Cardiac muscle cell (in vitro differentiated cells and primary cell): ENCODE measurements at places on chromosomes 7 and 10. TPM values are rescaled to one million over a fixed set of nuclear protein-coding genes. Genes with fewer than 3 reads are reported as not detected.

DNA sequence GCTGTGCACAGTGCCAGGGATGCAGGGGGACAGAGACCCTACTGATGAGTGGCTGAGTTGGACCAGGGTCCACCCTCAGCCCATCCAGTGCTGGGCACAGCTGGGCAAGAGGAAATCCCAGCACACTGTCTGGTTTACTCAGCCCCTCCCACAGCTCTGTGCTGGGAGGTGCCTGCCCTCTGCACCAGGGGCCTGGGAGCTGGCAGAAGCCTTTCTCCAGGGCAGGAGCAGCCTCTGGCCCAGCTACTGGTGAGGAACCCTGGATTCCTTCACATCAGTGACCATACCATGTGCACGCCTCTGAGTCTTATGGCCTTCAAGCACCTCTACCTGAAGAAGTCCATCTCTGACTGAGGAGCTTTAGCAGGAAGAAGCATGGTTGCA lies 25.9 kb upstream of the C10orf71 start:
- no peak for DNase-seq

- DNase-seq, result no peak
These were observed 171.9 kb downstream of the ARID5B start for GRCh38 chr10:62073429-62073828.

DNA sequence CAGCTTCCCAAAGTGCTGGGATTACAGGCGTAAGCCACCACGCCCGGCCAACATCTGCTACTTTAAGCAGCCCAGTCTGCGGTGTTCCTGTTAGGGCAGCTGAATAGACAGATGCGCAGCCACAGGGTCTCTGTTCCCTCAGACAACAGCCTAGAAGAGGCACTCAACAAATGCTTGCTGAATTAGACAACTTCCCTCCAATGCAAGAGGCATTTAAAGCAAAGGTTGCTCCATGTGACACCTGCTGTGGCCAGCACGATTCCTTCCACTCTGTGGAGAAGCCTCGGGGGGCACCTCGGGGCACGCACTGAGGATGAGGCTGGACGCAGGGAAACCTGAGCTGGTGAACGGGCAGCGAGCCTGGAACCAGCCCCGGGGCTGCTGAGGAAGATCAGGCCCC lies 237.8 kb downstream of the MAD1L1 start:
- DNase-seq, result no peak

DNA sequence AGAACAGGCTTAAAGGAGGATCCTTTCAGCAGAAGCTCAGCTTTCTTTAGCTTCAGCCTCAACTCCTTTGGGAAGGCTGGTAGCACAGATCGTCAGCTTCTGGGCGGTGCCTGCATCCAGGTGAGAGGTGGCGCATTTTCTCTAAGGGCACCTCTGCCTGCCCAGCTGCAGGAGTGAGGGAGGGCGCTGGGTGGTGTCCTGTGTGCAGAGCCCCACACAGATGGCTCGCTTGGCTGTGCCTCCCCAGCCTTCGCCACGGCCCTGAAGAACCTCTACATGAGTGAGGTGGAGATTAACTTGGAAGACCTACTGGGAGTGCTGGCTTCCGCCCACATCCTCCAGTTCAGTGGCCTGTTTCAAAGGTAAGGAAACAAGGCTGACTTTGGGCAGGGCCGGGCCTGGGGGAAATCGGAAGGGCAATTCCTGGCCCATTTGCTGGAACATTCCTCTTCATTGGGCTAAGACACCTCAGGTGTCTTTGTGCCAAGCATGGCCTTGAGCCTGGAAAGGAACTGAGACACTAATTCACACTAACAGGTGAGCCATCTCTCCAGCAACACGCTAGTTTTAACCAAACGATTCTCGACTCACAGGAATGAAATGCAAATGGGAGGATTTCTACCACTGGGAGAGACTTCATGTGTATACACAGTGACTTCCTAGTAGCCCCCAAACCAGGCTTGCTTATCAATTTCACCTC lies 19.9 kb downstream of the BTBD16 start:
- DNase-seq, result no peak

GRCh38 chr7:149723082-149723767 lies 50.2 kb downstream of the ZNF467 start:
- DNase-seq, result no peak

- DNase-seq, result no peak
These were observed 253.7 kb downstream of the ANKRD7 start for GRCh38 chr7:118478236-118478635.

CCDC172 gene
- polyA plus RNA-seq, result not detected in 2 replicates

GRCh38 chr10:33286157-33286934 lies 48.1 kb downstream of the NRP1 start:
- DNase-seq, result no peak

GRCh38 chr7:84510505-84510904 lies 315.9 kb upstream of the SEMA3A start:
- DNase-seq, result peak; percentile 16
